ENCODE measurements at places on chromosomes 3 and 15.

GRCh38 chr3:67329358-67329757 is 325.1 kb downstream of the SUCLG2 start:
- no peak for DNase-seq

GRCh38 chr3:17811646-17812045 is 69.2 kb upstream of the TBC1D5 start:
- DNase-seq, result no peak

- no peak for DNase-seq
Observed at GRCh38 chr3:13683288-13683687, 134.4 kb downstream of the FBLN2 start.

DNA sequence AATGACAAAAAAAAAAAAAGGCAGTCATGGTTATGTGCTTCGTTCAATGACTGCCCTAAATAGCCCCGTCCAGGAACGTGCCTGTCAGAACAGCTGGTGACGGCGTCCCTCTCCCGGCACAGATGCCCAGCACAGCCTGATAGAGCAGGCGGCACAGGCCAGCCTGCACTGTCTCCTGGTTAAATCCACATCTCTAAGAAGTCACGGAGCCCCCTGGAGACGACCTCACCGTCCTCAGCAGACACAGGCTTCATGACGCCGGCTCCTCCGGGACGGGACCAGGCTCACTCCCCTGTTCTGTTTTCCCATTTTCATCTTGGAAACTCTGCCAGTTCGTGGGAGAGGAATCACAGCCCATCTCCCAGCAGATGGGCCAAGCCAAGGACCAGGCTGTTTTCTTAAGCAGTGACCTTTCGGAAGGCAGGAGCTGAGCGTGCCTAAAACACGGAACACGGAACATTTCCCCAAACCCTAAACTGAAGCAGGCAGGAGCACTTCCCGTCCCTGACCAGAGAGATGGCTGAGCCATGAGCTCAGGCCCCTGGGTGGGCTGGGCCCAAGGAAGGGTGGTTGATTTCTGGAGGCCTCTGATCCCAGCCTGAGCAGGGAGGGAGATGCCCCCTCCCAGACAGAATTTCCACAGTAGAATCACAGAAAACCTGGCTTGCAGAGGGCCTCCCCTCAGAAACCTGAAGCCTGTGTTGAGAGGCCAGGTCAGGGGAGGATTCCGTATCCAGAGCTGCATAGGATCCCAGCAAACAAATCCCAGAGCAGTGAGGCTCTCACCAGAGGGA is 35.9 kb downstream of the ADCY5 start:
- DNase-seq, result no peak

GRCh38 chr15:64058279-64058678 is 12.0 kb upstream of the DAPK2 start:
- no peak for DNase-seq

DNA sequence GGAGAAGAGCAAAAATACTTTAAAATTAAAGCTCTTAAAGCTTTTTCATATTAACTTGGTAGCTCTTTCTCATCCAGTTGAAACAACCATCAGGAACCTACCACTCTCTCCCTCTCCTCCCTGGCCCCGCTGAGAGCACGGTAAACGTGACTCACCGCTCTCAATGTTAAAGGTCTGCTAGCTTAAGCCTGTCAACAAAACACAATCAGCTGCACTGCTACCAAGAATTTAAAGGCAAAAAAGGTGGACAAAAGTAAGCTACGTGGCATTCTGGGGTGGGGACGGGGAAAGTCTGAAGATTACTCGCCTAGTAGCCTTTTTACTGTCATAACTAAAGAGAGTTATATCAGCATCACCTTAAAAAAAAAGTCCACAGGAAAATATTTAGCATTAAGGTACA is 8.4 kb upstream of the GP5 start:
- DNase-seq, result no peak

DNA sequence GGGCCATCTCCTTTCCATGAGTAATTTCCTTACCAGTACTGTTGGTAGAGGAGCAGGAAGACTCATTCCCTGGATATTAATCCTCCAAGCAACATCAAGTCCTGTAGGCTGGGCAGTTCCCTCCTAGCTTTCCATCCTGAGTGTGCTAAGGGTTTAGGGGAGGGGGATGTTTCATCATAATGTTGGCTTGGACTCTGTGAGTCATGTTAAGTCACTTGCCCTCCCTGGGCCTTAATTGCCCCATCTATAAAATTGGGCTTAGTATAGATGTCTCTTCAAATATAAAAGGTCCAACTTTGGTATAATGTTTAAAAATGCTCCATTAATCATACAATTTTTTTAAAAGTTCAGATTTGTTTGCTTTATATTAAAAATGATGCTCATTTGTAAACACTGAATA is 52.7 kb downstream of the TLE3 start:
- no peak for DNase-seq

DNA sequence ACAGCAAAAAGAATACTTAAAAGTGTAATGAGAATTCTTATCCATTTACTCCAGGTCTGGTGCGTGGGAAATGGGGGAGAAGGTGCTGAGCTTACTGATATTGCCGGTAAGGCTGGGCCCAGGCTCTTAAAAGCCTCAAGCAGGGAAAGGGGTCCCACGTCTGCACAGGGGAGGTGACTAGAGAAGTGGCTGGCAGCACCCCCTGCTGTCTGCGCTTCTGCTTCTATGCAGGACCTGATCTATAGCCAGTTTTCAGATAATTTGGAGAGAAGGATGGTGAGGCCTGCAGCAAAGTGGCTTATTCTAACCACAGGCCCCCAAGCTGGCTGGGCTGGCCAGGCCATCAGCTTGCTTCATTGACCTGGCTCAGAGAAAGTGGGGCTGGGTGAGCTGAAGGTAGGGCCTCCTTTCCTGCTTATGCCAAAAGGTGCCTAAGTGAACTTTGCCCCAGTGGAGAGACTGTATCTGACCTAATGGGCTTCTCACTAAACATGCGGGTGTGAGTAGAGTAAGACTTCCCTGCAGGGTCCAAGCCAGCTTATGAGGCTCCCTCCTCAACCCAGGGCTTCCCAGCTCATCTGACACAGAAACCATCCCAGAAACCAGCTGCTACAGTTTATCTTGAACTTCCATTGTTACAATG is 30.9 kb upstream of the ATP1B3 start:
- peak; percentile 50 for DNase-seq

- DNase-seq, result no peak
Observed at GRCh38 chr3:8254489-8254888, 247.1 kb upstream of the LMCD1 start.

DNA sequence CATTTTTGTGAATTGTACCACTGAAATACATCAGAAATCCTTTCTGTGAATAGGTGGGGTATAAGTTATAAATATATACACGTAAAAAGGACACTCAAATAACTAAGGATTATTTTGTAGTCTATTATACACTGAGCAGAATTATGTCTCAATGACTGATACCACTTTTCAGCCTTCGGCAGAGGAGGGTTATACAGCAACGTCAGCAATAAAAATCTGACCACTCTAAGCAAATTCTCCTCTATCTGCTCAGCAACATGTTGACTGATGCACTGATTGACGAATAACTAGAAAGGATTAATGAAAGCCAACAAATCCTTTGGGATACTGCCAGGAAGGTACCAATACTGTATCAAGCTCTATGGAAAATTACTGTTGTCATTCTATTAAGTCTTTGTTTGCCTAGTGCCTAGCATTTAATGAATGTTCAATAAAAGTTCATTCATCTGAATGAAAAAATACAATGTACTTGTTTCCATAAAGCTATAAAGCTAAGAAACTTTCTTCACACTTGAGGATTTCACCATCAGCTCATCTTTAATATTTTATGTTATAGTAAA is 5.2 kb downstream of the ARPP19 start:
- no peak for DNase-seq

DNA sequence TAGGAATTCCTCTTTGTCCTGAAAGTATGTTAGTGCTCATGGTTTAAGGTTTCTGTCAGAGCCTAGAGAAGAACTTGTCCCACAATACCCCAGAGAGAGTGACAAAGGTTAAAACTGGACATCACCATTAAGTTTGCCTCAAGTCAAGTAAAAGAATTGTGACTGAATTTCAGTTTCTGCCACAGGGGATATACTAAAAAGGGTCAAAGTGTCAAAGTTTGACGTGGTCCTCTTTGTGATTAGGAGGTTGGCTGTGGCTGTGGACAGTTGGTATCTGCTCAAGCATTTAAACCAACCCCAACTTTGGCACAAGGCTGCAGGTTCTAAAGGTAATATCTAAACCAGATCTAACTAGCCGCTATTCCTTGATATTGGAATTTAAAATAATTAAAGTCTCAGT is 26.1 kb downstream of the FMN1 start:
- DNase-seq, result no peak

- peak; percentile 74 for DNase-seq
Observed at GRCh38 chr15:34708422-34708821, 46.4 kb downstream of the GJD2 start.

DNA sequence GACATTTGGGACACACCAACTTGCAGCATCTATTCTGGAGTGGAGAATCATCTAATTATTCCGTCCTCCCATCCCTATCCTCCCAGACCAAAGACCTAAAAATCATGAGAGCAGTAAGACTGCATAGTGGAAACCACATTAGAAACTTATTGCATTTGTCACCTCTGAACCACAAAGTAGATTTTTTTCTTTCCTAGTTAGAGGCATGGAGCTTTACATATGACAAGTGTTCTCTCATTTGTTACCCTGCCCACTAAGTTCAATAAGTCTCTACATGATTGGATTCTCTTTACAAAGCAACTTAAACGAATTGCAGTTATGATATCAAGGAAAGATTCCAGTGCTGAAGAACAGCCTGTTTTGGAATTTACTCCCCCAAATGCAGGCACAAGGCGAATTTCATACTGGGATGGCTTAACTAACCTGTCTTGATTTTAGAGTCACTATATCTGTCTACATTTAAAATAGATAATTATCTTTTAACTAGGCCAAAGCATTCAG is 42.3 kb upstream of the LRRFIP2 start:
- DNase-seq, result no peak

- DNase-seq, result no peak
Observed at GRCh38 chr3:61928776-61929314, 367.5 kb downstream of the PTPRG start.

GRCh38 chr3:10443272-10444109 is 61.9 kb downstream of the ATP2B2 start:
- no peak for DNase-seq

DNA sequence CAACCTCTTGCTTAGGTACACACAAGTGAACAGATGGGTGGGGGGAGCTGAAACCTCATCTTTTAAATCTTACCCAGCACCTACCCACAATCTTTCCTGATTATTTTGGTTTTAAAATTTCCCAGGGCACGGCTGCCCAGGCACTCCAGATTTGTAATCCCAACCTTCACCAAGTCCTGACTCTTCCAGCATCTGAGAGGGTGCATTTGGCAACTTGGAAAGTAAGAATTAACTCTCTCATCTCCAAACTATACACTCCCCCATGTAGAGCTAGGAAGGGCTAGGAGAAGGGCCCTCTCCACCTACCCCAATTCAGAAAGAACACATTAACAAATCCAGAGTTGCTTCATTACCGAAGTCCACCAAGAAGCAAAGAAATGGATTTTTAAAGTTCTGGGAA is 41.7 kb upstream of the PRICKLE2 start:
- DNase-seq, result no peak
